Activated CD8-positive, alpha-beta T cell treated with anti-CD3 and anti-CD28 coated beads for 36 hours (primary cell): ENCODE measurements at places on chromosomes 11 and 22. TPM values are rescaled to one million over a fixed set of nuclear protein-coding genes. Genes with fewer than 3 reads are reported as not detected.

TEX12 gene
- total RNA-seq = not detected

- peak overlapping the region; percentile 96 for H3K27ac ChIP-seq
- peak; percentile 51 for DNase-seq
- H3K36me3 ChIP-seq = peaks cover 52% of the 10 kb centered on the region
- H3K27me3 ChIP-seq = no peaks in the 10 kb centered on the region
Observed at GRCh38 chr11:128521682-128522054, 65.7 kb downstream of the ETS1 start.

GRCh38 chr11:73321604-73322381 is 13.7 kb downstream of the ARHGEF17 start:
- H3K27ac ChIP-seq = no peak overlapping the region
- no peaks in the 10 kb centered on the region for H3K36me3 ChIP-seq

DNA sequence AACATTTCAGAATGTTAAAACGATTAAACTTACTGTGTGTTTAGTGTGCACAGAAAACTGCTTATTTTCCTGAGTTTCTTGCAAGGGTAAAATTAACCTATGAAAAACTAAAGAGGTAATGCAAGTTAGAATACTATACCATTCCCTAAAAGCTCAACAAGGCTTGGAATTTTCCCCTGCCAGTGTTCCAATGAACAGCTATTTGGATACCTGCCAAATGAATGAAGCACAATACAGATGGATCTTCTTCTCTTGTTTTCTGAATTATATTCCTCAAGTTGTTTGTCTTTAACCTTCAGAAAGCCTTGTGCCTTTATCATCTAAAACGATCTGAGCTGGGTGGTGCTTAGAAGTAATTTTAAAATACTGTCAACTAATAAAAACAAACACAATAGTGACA is 204.5 kb downstream of the LRRC4C start:
- DNase-seq = no peak
- H3K4me1 ChIP-seq = no peaks in the 10 kb centered on the region
- no peak overlapping the region for H3K4me3 ChIP-seq
- no peaks in the 10 kb centered on the region for H3K27me3 ChIP-seq
- no peaks in the 10 kb centered on the region for H3K36me3 ChIP-seq

MISFA gene
- total RNA-seq = 0.67 TPM

- H3K4me1 ChIP-seq = no peaks in the 10 kb centered on the region
- no peak overlapping the region for H3K4me3 ChIP-seq
- peaks cover 23% of the 10 kb centered on the region for H3K27me3 ChIP-seq
Observed at GRCh38 chr11:82810738-82811137, 77.1 kb upstream of the FAM181B start.

- no peaks in the 10 kb centered on the region for H3K36me3 ChIP-seq
- H3K27ac ChIP-seq = no peak overlapping the region
Observed at GRCh38 chr11:82732734-82733443, 775 bp downstream of the FAM181B start.
